ENCODE measurements at places on chromosomes 6 and 20.

DNA sequence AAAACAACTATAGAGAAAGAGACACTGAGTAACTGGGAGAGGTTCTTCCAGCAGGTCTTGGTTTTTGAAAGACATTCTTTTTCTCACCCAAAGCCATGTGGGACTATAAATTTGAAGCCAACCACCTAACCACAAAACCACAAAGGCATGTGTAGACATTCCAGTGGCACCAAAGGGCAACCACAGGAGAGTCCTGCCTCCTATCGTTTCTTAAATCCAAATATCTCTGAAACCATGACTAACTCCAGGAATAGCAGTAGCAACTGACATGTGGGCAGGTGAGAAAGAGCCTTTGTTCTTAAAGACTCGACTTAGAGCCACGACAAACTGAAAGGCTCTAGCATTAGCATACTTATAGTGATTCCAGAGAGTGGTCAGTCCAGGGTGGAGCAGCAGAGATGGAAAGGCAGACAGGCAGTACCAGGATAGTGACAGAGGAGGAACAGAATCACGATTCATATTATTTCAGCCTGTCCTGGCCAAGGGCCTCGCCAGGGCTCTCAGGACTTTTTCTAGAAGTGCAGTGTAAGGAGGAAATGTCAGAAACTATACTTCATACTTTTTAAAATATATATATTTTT, 9.4 kb upstream of the COL9A1 start:
- DNase-seq, result peak; percentile 41

DNA sequence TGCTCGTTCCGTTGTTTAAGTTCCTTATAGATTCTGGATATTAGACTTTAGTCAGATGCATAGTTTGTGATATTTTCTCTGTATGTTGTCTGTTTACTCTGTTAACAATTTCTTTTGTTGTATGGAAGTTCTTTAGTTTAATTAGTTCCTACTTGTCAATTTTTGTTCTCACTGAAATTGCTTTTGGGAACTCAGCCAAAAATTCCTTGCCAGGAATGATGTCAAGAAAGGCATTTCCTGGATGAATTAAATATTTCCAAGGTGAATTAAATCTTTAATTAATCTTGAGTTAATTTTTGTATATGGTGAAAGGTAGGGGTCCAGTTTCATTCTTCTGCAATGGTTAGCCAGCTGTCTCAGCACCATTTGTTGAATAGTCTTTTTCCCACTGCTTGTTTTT, 406.2 kb upstream of the NOX3 start:
- DNase-seq, result no peak

- DNase-seq, result no peak
These were observed 28.1 kb downstream of the COL11A2 start for GRCh38 chr6:33164176-33164575.

GRCh38 chr6:42239333-42239732, 21.7 kb upstream of the MRPS10 start:
- no peak for DNase-seq

DNA sequence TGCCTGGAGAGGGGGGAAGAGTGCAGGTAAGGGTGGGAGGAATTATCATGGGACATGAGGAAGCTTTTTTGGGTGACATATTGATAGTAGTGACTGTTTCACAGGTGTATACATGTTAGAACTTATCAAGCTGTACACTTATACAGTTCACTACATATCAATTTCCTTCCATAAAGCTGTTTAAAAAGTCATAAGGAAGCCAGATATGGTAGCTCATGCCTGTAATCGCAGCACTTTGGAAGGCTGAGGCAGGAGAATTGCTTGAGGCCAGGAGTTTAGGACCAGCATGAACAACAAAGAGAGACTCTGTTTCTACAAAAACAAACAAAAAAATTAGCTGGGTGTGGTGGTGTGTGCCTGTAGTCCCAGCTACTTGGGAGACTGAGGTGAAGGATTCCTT, 21.7 kb downstream of the ZSCAN12 start:
- no peak for DNase-seq

- no peak for DNase-seq
These were observed 34.2 kb downstream of the SLC23A2 start for GRCh38 chr20:4966826-4967751.

- DNase-seq, result no peak
These were observed 380.5 kb downstream of the C6orf118 start for GRCh38 chr6:164928728-164929407.

DNA sequence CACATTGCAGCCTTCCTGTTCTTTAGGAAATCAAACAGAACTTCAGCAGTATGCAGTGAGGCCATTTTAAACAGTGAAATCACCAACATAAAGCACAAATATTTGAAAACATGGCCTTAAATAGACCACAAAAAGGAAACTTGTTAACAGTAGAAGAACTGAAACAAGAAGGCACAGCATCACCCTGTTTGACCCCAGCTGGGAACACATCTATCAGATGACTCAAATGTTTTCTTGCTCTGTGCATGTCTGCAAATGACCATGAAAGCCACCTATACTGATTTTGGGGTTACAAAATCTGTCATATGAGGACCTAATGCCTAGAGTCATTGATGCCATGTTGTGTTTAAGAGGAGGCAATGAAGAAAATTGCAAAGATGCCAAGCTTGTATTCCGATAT, 123.8 kb upstream of the ADGRF1 start:
- DNase-seq, result no peak

- DNase-seq, result no peak
These were observed 21.4 kb downstream of the BHLHE23 start for GRCh38 chr20:62985444-62985778.

- no peak for DNase-seq
These were observed 183.1 kb upstream of the RALGAPA2 start for GRCh38 chr20:20895537-20895936.

DNA sequence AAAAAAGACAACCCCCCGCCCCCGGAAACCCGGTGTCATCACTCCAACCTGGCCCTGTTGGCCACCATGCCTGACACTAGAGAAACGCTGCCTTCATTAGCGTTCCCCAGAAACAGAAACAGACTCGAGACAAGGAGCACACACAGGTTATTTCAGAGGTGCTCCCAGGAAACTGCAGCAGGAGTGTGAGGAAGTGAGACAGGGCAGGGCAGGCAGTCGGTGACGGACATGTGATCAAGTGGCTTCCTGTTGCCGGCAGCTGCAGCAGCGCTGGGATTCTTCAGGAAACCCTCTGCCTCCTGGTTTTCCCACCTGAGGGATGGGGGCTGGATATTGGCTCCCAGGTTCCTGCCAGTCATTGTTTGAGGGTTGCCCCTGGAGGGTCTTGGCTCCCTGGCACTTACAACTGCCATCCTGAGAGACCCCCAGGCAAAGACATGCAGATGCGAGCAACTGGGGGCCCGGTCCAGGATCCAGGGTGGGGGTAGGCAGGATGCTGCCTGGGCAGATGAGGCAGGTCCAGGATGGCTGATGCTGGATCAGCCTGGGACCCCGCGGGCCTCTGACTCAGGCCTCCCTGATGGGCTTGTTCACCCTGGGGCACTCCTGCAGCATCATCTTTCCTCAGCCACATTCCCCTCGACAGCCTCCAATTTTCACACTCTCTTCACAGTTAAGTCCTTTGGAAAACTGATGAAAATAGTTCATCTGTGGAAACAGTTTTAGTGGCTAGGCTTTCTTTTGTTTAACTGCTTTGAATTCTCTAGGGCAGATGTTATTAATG, 150.7 kb upstream of the SYNDIG1 start:
- DNase-seq, result no peak

GRCh38 chr6:147166360-147166944, 37.8 kb upstream of the STXBP5 start:
- DNase-seq, result no peak

All from RKO (cell line).